ENCODE measurements at places on chromosomes 13 and 19. TPM values are rescaled to one million over a fixed set of nuclear protein-coding genes. Genes with fewer than 3 reads are reported as not detected.

DNA sequence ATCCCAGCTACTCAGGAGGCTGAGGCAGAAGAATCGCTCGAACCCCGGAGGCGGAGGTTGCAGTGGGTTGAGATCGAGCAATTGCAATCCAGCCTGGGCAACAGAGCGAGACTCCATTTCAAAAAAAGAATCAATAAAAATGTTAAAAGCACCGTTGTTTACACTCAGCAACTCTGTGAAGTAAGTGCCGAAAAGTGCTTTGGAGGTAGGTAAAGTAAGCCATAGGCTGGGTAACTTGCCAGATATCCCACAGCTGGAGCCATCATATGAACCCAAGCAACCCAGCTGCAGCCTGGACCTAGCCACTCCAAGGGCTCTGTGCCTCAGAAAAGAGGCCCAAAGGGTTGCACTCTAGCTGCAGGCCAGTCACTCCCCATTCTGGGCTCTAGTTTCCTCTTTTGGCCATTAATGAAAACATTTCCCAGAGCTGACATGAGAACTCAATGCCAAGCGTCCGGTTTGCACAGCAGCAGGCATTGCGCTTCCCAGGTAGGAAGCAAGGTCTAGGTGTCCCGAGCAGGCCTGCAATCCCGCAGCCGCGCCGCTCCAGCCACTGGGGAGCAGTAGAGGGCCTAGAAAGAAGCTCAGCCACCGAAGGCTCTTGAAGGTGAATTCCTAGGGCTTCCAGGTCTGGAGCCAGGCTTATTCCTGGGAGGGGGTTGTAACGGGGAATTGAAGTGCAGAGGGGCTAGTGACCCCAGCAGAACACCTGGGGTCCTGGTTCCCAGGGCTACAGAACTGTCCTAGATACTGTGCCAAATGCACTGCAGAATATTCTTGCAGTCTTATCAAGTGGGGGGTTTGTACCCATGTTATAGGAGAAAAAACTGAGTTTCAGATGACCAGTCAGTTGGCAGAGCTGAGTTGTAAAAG lies 4.1 kb upstream of the CD79A start:
- H3K4me3 ChIP-seq: no peak overlapping the region
- H3K4me1 ChIP-seq: peaks cover 60% of the 10 kb centered on the region
- H3K27ac ChIP-seq: peak overlapping the region; percentile 9

GRCh38 chr13:39038569-39039030 lies 344 bp downstream of the NHLRC3 start:
- no peaks in the 10 kb centered on the region for H3K27me3 ChIP-seq
- peak overlapping the region; percentile 91 for H3K27ac ChIP-seq
- peak overlapping the region; percentile 88 for H3K4me3 ChIP-seq
- H3K4me1 ChIP-seq: peaks cover 8% of the 10 kb centered on the region

The CLEC4G gene
- not detected for total RNA-seq

DNA sequence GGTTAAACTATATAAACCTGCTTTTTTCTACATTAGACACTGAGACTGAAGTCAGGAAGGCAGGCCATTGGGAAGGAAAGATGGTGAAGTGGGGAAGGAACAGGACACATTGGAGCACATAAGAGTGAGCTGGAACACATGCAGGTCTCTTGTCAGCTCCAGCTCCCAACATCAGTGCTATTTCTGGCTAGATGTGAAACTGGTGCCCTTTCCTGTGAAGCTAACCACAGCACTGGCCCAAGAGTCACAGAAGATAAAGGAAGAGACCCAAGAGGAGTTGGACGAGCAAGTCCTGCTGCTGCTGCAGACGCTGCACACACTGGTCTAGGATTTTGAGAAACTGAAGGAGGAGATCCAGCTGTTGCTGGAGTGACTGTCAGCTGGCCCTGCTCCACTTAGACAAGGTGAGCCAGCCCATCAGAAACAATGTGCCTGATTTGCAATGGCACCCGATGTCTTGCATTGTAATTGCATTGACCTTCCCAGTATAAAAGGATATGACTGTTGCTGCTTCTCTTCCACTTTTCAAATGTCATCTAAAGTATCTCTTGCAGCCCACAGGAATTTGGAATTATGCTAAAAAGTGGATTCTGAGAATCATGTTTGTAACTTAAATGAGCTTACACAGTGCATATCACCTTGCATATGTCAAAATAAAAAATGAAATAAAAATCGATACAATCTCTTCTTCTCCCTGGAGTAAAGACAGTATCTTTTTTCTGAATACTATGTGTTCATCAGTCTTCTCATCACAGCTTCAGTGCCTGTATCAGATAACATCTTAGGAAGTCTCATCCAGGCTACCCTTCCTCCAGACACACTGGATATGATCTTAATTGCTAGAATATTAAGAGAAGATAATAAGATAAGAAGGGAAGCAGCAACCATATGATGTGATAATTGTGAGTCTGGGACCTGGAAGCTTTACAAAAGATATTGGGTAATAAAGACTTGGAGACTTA lies 230.7 kb upstream of the SPRY2 start:
- H3K27ac ChIP-seq: no peak overlapping the region
- DNase-seq: no peak
- no peak overlapping the region for H3K4me3 ChIP-seq
- no peaks in the 10 kb centered on the region for H3K36me3 ChIP-seq

The SPRED3 gene
- 5.9 TPM for total RNA-seq

Data from Peyer's patch (tissue), 4 donors.